ENCODE measurements at places on chromosomes 1 and 21. TPM values are rescaled to one million over a fixed set of nuclear protein-coding genes. Genes with fewer than 3 reads are reported as not detected.
A peak's percentile ranks its signal among the peaks of the same experiment; 100 is the strongest.

GRCh38 chr1:32363713-32364112 is 1.4 kb downstream of the TSSK3 start:
- no peaks in the 10 kb centered on the region for H3K27me3 ChIP-seq
- H3K36me3 ChIP-seq = peaks cover 24% of the 10 kb centered on the region
- peaks cover 21% of the 10 kb centered on the region for H3K4me1 ChIP-seq
- no peak overlapping the region for H3K4me3 ChIP-seq

- peaks cover 6% of the 10 kb centered on the region for H3K27me3 ChIP-seq
- H3K4me3 ChIP-seq = no peak overlapping the region
- no peak for DNase-seq
- no peaks in the 10 kb centered on the region for H3K4me1 ChIP-seq
Measured at GRCh38 chr1:55399346-55399745, 184.2 kb upstream of the USP24 start.

The FLG2 gene
- total RNA-seq = not detected

- no peaks in the 10 kb centered on the region for H3K36me3 ChIP-seq
- H3K27me3 ChIP-seq = no peaks in the 10 kb centered on the region
- no peak overlapping the region for H3K4me3 ChIP-seq
- no peak for DNase-seq
Measured at GRCh38 chr1:213250446-213250845, 199.4 kb downstream of the RPS6KC1 start.

The C4BPA gene
- total RNA-seq = not detected

GRCh38 chr1:94805912-94806311 is 14.2 kb upstream of the SLC44A3 start:
- peak; percentile 61 for DNase-seq
- peaks cover 30% of the 10 kb centered on the region for H3K4me1 ChIP-seq
- no peak overlapping the region for H3K4me3 ChIP-seq
- H3K36me3 ChIP-seq = no peaks in the 10 kb centered on the region
- no peak overlapping the region for H3K27ac ChIP-seq

DNA sequence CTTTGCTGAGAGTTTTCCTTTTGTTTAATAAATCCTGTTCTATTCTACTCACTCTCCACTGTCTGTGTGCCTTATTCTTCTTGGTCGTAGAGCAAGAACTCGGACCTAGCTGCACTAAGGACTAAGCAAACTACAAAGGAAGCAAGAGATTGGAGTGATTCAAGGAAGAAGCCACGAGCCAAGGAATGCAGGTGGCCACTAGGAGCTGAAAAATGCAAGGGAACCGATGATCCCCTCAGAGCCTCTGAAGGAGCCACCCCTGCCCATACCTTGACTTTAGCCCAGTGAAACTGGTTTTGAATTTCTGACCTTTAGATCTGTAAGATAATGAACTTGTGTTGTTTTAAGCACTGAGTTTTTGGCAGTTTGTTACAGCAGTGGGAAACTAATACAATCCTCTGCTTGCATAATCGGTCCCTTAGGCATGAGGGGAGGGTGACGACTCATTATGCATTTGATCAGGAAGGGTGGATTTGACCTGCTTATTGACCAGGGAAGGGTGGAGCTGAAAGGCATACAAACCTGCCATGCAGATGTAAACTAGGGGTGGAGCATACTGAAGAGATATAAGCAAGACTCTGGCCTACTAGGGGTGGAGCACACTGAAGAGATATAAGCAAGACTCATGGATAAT is 6.2 kb upstream of the CA6 start:
- H3K4me3 ChIP-seq = no peak overlapping the region
- no peak for DNase-seq
- no peaks in the 10 kb centered on the region for H3K27me3 ChIP-seq
- peaks cover 59% of the 10 kb centered on the region for H3K36me3 ChIP-seq
- H3K27ac ChIP-seq = peak overlapping the region; percentile 81

DNA sequence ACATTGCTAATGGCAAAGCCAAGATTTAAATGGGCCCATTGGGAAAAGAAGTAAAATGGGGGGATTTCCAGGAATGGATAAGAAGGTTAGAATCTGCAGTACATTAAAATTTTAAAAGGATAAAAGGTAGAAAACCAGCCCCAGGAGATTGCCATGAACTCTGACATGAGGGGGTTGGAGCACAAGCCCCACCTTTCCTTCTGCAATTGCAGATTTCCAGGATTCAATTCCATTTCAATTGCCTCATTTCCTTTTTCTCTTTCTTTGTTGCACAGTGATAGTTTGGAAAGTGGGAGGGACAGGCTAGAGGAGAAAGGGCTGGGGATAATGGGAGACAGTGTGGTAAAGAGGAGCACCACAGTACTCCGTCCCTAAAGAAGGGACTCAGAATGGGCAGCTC is 238.5 kb upstream of the RAB4A start:
- no peak overlapping the region for H3K4me3 ChIP-seq
- no peak overlapping the region for H3K27ac ChIP-seq
- H3K36me3 ChIP-seq = peaks cover 3% of the 10 kb centered on the region
- DNase-seq = no peak
- H3K27me3 ChIP-seq = peaks cover 17% of the 10 kb centered on the region

GRCh38 chr1:76070538-76070937 is 4.0 kb upstream of the ST6GALNAC3 start:
- H3K27ac ChIP-seq = no peak overlapping the region
- no peak for DNase-seq
- peaks cover 12% of the 10 kb centered on the region for H3K4me1 ChIP-seq
- no peak overlapping the region for H3K4me3 ChIP-seq
- H3K36me3 ChIP-seq = no peaks in the 10 kb centered on the region
- H3K27me3 ChIP-seq = peaks cover 12% of the 10 kb centered on the region

GRCh38 chr1:19384113-19384512 is 72.0 kb downstream of the SLC66A1 start:
- H3K36me3 ChIP-seq = peaks cover 48% of the 10 kb centered on the region
- no peak for DNase-seq
- H3K4me1 ChIP-seq = peaks cover 26% of the 10 kb centered on the region
- H3K4me3 ChIP-seq = no peak overlapping the region
- no peaks in the 10 kb centered on the region for H3K27me3 ChIP-seq
- H3K27ac ChIP-seq = peak overlapping the region; percentile 58

The FNDC5 gene
- not detected for total RNA-seq

The FCRLB gene
- 0.97 TPM for total RNA-seq

- H3K27ac ChIP-seq = peak overlapping the region; percentile 89
- peaks cover 31% of the 10 kb centered on the region for H3K4me1 ChIP-seq
- peaks cover 22% of the 10 kb centered on the region for H3K36me3 ChIP-seq
- H3K27me3 ChIP-seq = no peaks in the 10 kb centered on the region
- peak overlapping the region; percentile 65 for H3K4me3 ChIP-seq
Measured at GRCh38 chr21:21200103-21200938, 202.1 kb downstream of the NCAM2 start.

DNA sequence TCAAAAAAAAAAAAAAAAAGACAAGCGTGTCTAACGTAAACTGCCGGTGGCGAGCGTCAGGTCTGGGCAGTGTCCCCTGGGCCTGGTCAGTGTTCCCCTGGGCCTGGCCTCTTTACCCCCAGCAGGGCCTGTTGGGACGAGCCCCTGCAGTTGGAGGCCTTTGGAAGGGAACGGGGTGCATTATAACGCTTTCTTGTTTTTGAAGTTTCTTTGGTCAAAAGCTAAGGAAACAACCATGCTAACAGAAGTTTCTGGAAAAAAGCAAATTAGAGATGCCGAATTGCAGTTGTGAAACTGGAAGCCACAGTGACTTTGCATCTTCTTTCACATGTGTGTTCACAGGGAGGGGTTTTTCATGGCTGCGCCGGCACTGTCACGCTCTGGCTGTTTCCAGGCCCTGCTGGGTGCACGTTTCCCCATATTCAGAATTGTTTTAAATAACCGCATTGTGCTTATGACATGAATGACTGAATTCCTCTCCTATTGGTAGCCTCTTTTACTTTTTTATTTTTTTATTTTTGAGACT is 16.0 kb downstream of the RRP1 start:
- peaks cover 21% of the 10 kb centered on the region for H3K36me3 ChIP-seq
- no peak overlapping the region for H3K4me3 ChIP-seq
- H3K4me1 ChIP-seq = peaks cover 6% of the 10 kb centered on the region
- DNase-seq = no peak
- H3K27ac ChIP-seq = no peak overlapping the region

The ZCCHC17 gene
- 25.9 TPM for total RNA-seq

- H3K36me3 ChIP-seq = no peaks in the 10 kb centered on the region
- H3K27ac ChIP-seq = no peak overlapping the region
- no peaks in the 10 kb centered on the region for H3K4me1 ChIP-seq
- no peak for DNase-seq
Measured at GRCh38 chr1:49111931-49112330, 335.2 kb upstream of the BEND5 start.

GRCh38 chr1:94265906-94266305 is 28.5 kb upstream of the ARHGAP29 start:
- no peak overlapping the region for H3K4me3 ChIP-seq
- DNase-seq = no peak
- H3K4me1 ChIP-seq = no peaks in the 10 kb centered on the region
- H3K36me3 ChIP-seq = no peaks in the 10 kb centered on the region

- H3K27me3 ChIP-seq = no peaks in the 10 kb centered on the region
- no peak overlapping the region for H3K27ac ChIP-seq
- DNase-seq = peak; percentile 31
- no peaks in the 10 kb centered on the region for H3K36me3 ChIP-seq
- H3K4me3 ChIP-seq = no peak overlapping the region
- no peaks in the 10 kb centered on the region for H3K4me1 ChIP-seq
Measured at GRCh38 chr1:219812491-219813203, 115.7 kb downstream of the SLC30A10 start.

DNA sequence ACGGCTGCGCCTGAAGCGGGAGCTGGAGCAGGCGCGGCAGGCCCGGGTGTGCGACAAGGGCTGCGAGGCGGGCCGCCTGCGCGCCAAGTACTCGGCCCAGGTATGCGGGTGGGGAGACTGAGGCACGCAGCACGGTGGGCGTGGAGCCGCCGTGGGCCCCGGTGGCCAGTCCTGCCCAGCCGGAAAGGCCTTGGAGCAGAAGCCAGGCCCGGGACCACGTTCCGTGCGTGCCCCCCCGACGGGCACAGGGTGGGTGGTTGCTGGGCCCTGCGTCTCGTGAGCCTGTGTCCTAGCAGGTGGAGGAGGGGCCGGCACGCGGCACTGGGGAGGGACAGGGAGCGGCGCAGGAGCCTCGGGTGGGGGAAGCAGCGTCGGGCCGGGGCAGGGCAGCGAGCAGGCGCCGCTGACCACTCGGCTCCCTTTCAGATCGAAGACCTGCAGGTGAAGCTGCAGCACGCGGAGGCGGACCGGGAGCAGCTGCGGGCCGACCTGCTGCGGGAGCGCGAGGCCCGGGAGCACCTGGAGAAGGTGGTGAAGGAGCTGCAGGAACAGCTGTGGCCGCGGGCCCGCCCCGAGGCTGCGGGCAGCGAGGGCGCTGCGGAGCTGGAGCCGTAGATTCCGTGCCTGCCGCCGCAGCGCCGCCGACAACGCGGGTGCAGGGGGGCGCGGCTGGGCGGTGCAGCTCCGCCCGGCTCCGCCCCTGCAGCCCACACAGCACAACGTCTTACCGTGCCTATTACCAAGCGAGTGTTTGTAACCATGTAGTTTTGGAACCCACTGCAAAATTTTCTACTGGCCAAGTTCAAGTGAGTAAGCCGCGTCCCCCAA is 78.2 kb downstream of the SKI start:
- H3K27ac ChIP-seq = no peak overlapping the region
- DNase-seq = no peak
- H3K4me3 ChIP-seq = no peak overlapping the region
- H3K27me3 ChIP-seq = no peaks in the 10 kb centered on the region
- peaks cover 20% of the 10 kb centered on the region for H3K4me1 ChIP-seq

DNA sequence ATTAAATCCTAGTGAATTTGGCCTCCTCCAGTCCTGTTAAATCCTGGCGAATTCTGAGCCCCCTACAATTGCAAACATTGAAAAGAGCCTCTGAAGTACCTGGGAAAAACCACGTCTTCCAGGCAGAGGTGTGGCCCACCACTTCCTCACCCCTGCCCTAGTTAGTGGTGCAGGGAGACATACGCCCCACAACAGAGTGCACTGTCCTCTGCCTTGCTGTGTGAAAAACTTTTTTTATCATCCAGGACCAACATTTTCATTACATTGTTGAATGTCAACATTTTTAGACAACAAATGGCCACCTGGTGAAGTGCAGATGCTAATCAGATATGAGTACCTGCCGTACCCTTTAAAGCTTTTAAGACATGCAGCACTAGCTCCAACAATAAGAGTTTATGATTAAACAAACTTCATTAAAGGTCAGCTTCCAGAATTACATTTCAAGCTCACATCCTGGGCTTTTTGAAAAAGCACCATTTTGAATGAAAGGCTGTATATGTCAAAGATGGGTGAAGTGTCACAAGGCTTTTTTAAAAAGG is 13.6 kb upstream of the TMPRSS2 start:
- no peaks in the 10 kb centered on the region for H3K36me3 ChIP-seq
- H3K4me3 ChIP-seq = no peak overlapping the region
- H3K4me1 ChIP-seq = peaks cover 11% of the 10 kb centered on the region
- peaks cover 19% of the 10 kb centered on the region for H3K27me3 ChIP-seq

The USH2A gene
- not detected for total RNA-seq

The S100A7 gene
- total RNA-seq = not detected

GRCh38 chr1:205058853-205059252 is 15.8 kb downstream of the CNTN2 start:
- no peaks in the 10 kb centered on the region for H3K36me3 ChIP-seq
- H3K4me1 ChIP-seq = no peaks in the 10 kb centered on the region
- H3K27me3 ChIP-seq = no peaks in the 10 kb centered on the region
- DNase-seq = no peak
- no peak overlapping the region for H3K27ac ChIP-seq

- H3K27me3 ChIP-seq = no peaks in the 10 kb centered on the region
- H3K27ac ChIP-seq = peak overlapping the region; percentile 48
- peaks cover 14% of the 10 kb centered on the region for H3K4me1 ChIP-seq
- DNase-seq = no peak
- peaks cover 2% of the 10 kb centered on the region for H3K36me3 ChIP-seq
- peak overlapping the region; percentile 50 for H3K4me3 ChIP-seq
Measured at GRCh38 chr1:169528215-169529067, 42.7 kb upstream of the SLC19A2 start.

- peaks cover 61% of the 10 kb centered on the region for H3K36me3 ChIP-seq
- H3K4me3 ChIP-seq = no peak overlapping the region
- no peaks in the 10 kb centered on the region for H3K4me1 ChIP-seq
- no peaks in the 10 kb centered on the region for H3K27me3 ChIP-seq
- no peak for DNase-seq
- no peak overlapping the region for H3K27ac ChIP-seq
Measured at GRCh38 chr21:43690346-43690745, 28.6 kb upstream of the PDXK start.

- no peaks in the 10 kb centered on the region for H3K4me1 ChIP-seq
- H3K27me3 ChIP-seq = peaks cover 2% of the 10 kb centered on the region
- no peak overlapping the region for H3K27ac ChIP-seq
- H3K4me3 ChIP-seq = no peak overlapping the region
Measured at GRCh38 chr1:29599071-29599470, 362.7 kb downstream of the PTPRU start.

The CHI3L2 gene
- total RNA-seq = 27.0 TPM

All from activated CD8-positive, alpha-beta T cell treated with anti-CD3 and anti-CD28 coated beads, Interleukin-2, amount 10 ng/mL, durations not matched to agents 7 days and 5 days (primary cell).